Karpas-422 (cell line): ENCODE measurements at places on chromosomes 13 and 19. TPM values are rescaled to one million over a fixed set of nuclear protein-coding genes. Genes with fewer than 3 reads are reported as not detected.

The CACNG8 gene
- total RNA-seq: not detected in 2 replicates

The PRR19 gene
- total RNA-seq: 0.25 and 1.2 TPM in 2 replicates

The KLK2 gene
- 0.11 and 1.8 TPM in 2 replicates for total RNA-seq

The CGB7 gene
- total RNA-seq: not detected in 2 replicates

The PSG1 gene
- total RNA-seq: not detected in 2 replicates

The RASAL3 gene
- 4.0 and 27.1 TPM in 2 replicates for total RNA-seq

The DACH1 gene
- total RNA-seq: not detected in 2 replicates

The SLC6A16 gene
- 16.9 and 42.6 TPM in 2 replicates for total RNA-seq

The ZNF835 gene
- total RNA-seq: not detected in 2 replicates

The SERPINE3 gene
- total RNA-seq: not detected in 2 replicates

The HIPK4 gene
- total RNA-seq: not detected in 2 replicates

The DNASE2 gene
- 47.1 and 61.3 TPM in 2 replicates for total RNA-seq

The ZNF610 gene
- total RNA-seq: 12.6 and 20.1 TPM in 2 replicates

The ZNF729 gene
- not detected in 2 replicates for total RNA-seq

The SLC1A6 gene
- total RNA-seq: not detected in 2 replicates

The S1PR5 gene
- total RNA-seq: not detected in 2 replicates

The KISS1R gene
- not detected in 2 replicates for total RNA-seq

The SKA3 gene
- total RNA-seq: 6.3 and 34.2 TPM in 2 replicates

The ZNF564 gene
- 7.3 and 9.4 TPM in 2 replicates for total RNA-seq

The KRTDAP gene
- total RNA-seq: not detected in 2 replicates

The HOOK2 gene
- total RNA-seq: 7.6 and 21.2 TPM in 2 replicates

The SLC8A2 gene
- total RNA-seq: 0.22 TPM in 1 of 2 replicates, not detected in the other

The FOSB gene
- total RNA-seq: 2.5 and 4.0 TPM in 2 replicates

The ZNF44 gene
- total RNA-seq: 12.6 and 14.1 TPM in 2 replicates

The OR7A5 gene
- total RNA-seq: 0.15 TPM in 1 of 2 replicates, not detected in the other

The ICAM5 gene
- 4.5 and 9.1 TPM in 2 replicates for total RNA-seq

The ZNF787 gene
- total RNA-seq: 26.2 and 103 TPM in 2 replicates

The IRGC gene
- not detected in 2 replicates for total RNA-seq

The ZNF816 gene
- 15.2 and 20.0 TPM in 2 replicates for total RNA-seq

The KLK3 gene
- not detected in 2 replicates for total RNA-seq

The DAND5 gene
- 0.52 TPM in 1 of 2 replicates, not detected in the other for total RNA-seq

The ZNF439 gene
- 16.5 and 19.4 TPM in 2 replicates for total RNA-seq

The APOC4 gene
- not detected in 2 replicates for total RNA-seq

The ACOD1 gene
- total RNA-seq: not detected in 2 replicates

The C19orf25 gene
- total RNA-seq: 26.4 and 62.2 TPM in 2 replicates

The CCDC194 gene
- 4.1 and 9.3 TPM in 2 replicates for total RNA-seq

The SPINT2 gene
- 0.22 and 1.7 TPM in 2 replicates for total RNA-seq

The CAMSAP3 gene
- total RNA-seq: 0.36 TPM in 1 of 2 replicates, not detected in the other

The ZNF470 gene
- not detected in 2 replicates for total RNA-seq

The ZNF284 gene
- not detected in 2 replicates for total RNA-seq

The PNMA8A gene
- total RNA-seq: not detected in 2 replicates

The ZNF850 gene
- total RNA-seq: 0.97 and 2.7 TPM in 2 replicates

The SHISA2 gene
- total RNA-seq: not detected in 2 replicates
